ENCODE measurements at places on chromosomes 4 and X.

DNA sequence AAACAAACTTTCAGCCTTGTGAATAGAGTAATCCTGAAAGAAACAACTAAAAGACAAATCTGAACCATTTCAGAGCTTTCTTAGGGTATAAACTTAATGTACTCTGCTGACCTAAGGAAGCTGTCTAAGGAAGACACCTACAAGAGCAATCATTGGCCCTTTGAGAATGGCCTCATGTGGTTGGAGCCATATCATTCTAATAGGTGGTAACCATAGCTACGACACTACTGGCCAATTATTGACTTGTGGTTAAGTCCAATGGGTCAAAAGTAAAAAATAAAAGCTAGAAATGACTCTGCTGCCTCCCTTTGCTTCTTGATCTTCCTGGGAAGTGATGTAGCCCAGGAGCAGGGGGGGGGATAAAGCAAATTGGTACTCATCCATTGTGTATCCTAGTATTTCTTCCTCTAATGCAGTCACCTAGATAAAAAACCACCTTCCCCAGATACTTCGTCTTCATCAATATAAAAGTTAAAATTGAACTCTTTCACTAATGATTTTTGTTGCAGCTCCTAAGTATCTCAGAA is 547.0 kb downstream of the ARAP2 start:
- no peak for DNase-seq

DNA sequence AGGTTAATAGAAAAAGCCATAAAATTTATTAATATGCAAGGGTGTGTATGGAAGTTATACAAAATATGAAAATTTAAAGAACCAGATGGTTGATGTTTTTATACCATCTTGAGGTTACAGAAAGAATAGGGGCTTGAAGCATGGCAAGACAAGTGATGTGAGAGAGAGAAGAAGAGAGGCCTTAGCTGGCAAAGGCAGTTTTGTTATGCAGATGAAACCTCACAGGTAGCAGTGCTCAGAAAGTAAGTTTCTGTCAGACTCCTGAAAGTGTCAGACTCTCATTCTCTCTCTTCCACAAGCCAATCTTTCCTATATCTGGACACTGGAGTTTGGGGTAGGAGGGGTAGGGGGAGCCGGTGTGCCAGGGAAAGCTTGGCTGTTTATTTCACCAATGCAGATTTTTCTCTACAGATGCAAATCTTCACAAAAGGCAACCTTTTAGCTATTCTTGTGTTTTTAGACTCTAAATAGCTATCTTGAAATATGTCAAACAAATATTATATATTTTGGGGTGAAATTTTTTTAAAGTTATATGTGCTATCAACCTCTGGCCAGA is 124.5 kb downstream of the CFAP299 start:
- no peak for DNase-seq

GRCh38 chr4:8010618-8011017 is 71.0 kb upstream of the AFAP1 start:
- no peak for DNase-seq

DNA sequence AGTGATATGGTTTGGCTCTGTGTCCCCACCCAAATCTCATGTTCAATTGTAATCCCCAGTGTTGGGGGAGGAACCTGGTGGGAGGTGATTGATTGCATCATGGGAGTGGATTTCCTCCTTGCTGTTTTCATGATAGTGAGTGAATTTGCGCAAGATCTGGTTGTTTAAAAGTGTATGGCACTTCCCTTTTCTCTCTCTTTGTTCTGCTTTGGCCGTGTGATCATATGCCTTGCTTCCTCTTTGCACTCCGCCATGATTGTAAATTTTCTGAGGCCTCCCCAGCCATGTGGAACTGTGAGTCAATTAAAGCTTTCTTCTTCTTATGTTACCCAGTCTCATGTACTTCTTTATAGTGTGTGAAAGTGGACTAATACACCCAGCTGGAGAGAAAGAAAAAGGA is 113.0 kb upstream of the AADAT start:
- no peak for DNase-seq

DNA sequence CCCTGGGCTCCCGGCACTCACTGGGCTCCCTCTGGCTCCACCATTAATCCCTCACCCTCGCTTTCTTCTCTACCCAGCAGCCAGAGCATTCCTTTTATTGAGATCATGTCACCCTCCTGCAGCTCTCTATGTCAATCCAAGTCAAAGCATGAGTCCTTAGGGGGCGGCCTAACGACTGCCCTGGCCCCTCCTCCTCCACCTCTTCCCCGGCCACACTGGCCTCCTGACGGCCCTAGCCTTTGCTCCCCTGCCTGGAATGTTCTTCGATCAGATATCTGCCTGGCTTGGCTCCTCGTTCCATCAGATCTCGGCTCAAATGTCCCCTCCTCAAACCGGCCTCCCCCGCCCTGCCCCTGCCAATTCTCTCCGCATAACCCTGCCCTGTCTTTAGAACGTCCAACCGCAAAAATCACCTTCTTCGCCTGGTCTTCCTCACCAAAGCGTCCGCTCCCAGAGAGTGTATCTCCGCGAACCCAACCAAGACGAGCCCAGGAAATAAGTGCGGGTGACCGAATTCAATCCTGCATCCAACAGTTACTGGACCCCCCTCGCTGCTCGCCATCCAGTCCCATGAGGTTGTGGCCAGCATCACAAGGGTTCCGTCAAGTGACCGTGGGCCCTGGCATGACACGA is 722 bp upstream of the PNCK start:
- no peak for DNase-seq

- DNase-seq = no peak
These were observed 76.8 kb downstream of the IL15 start for GRCh38 chr4:141713185-141713584.

DNA sequence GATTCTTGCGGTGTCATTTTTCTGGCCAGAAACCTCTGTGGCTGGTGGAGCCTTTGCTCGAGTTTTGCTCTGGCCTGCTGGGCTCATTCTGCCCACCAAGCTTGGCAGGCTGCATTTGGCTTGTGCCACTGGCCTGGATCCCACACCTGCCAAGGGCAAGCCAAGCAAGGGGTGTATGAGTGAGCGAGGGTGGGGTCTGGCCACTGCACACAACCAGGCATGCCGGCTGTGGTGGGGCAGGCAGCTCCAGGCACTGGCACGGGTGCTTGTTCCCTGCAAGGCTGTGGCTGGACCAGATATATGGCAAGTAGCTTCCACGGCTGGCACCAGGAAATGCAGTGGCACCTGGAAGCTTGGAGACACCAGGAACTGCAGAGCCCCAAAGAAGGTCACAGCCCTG is 68.6 kb upstream of the PPP3CA start:
- DNase-seq = no peak

GRCh38 chr4:94944726-94945125 is 187.0 kb downstream of the BMPR1B start:
- no peak for DNase-seq

GRCh38 chr4:183181081-183181480 is 82.0 kb downstream of the WWC2 start:
- DNase-seq = no peak

- DNase-seq = no peak
These were observed 61.7 kb downstream of the HADH start for GRCh38 chr4:108051343-108051742.

DNA sequence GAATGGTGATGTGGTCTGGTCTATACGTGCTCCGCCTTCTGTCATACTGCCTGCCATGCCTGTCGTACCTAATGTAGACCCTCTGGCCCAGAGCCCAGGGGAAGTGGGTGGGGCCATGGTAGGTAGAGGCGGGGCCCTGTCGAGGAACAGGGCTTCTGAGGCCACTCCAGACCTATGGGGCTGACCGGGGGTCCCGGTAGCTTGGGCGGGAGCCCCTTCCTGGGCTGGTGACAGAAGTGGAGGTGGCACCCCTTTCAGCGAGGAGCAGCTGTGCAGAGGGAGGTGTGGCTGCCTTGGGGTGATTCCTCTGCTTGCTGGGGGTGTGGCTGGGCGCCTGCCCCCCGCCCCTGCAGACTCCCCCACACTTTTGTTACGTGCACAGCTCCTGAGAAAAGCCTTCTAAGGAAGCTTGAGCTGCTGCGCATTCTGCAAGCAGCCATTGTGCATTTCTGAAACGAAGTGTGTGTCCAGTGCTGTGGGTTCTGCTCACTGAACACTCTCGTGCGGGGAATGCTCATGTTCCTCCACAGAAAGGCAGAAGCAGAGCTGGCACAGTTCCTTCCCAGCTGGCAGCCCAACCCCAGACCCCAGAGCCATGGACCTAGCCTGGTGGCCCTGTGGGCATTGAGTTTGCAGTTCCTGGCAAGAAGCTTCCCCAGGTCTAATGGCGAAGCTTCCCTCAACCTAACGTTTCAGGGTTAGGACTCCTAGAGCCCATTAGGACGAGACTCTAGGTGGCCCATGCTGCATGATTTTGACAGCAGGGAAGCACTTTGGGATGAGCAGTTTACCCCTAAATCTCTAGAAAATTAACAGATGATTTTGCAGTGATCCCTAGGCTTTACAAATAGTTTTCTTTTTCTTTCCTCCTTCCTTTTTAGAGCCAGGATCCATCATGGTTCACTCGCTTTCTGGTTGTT is 72.7 kb upstream of the HGFAC start:
- DNase-seq = no peak

Measured in cardiac septum (tissue), 1 donor.